ENCODE measurements at places on chromosomes 4 and X.

- DNase-seq: no peak
These were observed 243.3 kb downstream of the GASK1B start for GRCh38 chr4:157929486-157929885.

DNA sequence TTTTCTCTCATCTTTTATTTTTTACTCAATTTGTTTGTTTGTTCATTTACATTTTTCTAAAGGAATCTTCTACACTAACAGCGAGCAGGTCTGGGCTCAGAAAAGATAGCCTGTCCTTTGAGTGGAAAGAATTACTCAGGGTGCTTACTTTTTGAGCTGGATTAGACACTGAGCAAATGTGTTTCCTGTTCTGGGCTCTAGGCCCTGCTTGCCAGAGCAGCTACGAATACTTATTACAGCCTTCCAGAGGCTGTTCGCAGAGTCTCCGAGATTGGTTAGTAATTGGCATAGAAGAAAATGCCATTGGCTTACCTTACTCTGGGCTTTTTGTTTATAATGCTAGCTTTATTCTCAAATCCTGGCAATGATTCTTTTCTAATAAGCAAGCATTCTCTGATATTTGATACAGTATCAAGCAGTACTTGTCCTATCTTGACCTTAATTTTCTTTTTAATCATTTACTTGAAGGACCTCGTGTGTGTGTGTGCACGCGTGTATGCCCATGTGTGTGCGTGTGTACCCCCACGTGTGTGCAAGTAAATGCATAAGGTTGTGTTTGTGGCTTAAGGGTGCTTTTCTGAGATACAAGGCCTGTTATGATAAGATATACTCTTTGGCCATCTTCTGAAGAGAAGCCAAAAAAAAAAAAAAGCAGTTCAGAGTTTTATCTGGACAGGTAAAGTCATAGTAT is 76.2 kb upstream of the GRXCR1 start:
- no peak for DNase-seq

DNA sequence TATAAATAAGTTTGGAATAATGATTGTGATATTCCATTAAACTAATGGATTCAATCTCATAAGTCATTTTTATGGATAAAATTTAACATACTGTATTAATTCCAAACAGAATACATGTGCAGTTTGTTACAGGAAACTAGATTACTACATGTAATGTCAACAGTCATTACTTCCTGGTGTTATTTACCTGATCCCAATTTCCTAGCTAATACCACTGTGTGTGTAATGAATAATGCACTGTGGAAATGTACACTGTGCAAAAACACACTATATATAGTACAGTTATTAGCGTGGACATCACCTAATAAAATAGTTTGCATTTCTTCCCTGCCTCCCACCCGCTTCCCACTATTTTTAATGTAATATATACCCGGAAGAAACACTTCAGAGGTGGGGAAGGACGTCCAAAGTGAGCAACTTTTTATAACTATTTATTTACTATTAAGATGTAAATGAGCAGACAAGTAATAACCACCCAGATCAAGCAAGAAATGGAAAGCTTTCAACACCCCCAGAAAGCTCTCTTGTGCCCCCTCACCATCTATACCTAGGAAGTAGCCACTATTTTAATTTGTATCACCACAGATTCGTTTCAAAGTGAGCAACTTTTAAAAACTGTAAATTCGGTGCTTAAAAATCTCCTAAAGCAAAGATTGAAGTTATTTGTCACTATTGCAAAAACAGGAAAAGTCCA is 219.1 kb downstream of the THOC2 start:
- no peak for DNase-seq

DNA sequence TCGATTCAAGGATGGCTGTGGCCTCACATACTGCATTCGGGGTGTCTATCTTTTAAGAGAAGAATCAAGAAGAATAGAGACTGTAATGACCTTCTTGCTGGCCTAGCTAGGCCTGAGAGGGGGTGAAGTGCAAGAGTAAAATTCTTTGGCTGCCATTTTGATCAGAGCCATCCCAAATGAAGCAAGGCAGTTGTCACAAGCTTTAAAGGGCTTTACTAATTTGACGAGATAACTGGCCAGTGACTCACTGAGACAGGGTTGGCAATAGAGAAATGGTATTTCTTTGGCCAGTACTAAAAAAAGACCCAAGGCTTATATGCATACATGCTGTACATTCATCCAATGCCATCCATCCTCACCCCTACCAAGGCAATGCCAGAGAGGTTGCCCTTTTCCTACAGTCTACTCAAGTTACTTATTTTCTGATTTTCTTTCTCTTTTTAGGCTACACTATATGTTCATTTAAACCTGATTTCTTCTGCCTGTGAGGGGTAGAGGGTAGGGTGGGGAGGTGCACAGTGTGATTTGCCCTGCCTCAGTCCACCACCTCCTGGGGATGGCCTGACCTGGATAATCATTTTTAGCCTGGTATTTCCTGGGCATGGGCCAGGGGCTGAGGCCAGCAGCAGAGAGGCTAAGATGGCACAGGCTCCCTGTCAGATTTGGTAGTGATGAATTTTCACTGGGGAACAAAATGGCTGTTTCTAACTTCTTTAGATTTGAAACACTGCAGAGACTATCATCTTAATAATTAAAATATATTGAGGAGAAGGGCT is 32.2 kb downstream of the ATG4A start:
- DNase-seq: no peak

DNA sequence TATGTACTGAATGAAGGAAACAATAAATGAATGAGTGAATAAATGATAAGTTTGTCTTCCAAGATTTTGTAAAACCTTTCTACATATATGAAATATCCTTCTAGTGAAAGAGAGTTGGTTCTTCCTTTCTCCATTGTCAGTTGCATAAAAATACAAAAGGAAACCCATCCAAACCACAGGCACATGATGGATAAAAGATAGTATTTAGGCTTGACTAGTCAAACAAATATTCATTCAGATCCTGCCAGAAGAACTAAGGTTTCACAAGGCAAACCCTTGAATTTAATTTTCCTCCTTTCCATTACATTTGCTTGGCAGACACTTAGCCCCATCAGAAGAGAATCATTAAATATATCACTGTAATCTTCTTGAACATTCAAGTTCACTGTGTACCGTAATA is 208.4 kb downstream of the COL25A1 start:
- no peak for DNase-seq

GRCh38 chr4:161003418-161004057 is 1160.3 kb downstream of the FSTL5 start:
- peak; percentile 46 for DNase-seq

DNA sequence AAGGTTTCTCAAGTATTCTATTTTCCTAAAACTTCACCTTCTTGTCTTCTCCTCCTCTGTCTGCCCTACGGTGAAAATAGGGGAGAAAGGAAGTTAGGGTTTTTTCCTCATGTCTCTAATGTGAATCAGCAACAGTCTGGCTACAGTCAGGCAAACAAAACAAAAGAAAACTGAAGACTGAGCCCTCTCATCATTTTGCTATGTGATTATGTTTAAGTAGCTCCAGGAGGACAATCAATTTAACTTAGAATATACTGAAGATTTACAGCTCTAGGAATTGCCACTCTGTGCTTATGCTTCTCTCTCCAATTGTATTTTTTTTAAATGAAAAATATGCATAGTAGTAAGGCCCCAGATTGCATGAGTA is 316.2 kb downstream of the GPAT3 start:
- no peak for DNase-seq

- DNase-seq: no peak
These were observed 142.4 kb upstream of the ANKRD50 start for GRCh38 chr4:124854968-124855367.

DNA sequence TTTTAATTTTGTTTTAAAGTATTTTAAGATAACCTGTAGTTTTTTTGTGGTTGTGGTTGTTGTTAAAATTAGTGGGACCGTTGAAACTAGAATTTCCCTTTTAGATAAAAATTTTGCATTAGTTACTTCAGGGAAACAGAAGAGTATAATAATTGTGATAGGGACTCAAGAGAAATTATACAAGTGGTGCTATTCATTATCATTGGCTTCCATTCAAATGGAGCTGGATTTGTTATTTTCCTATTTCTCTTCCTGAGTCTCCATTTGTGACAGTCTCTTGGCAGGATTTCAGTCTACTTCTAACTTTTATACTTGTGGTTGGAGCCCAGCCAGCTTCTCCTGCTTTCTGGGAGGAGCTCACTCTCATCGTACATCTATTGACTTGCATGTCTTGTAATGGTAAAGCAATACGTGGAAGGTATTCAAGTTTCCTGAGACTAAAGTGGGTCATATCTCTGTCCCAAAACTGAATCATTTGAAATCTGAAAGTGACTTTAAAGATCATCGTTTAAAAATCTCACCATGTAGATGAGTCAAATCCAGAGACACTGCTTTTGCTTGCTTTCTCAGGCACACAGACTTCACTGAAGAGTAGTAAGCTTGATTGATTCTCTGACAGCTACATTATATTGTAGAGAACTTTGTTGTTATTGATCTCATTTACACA is 155.8 kb downstream of the RPA4 start:
- DNase-seq: no peak

DNA sequence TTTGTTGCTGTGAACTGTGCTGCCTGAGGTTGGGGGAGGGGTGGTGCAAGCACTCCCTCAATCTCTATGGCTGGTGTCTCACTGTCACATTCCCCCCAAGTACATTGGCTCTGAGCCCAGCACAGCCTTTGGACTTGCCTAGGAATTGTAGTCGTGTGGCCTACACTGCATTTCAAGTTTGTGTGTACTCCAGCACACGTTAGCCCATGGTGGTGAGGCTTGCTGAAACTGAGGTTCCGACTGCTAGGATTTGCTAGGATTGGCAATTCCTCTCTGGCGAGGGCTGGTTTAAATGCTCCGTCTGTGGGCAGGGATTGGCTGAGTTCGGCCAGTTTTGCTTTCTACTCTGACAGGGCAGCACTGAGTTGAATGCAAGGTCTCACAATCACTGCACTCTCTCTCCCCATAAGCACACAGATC is 121.7 kb upstream of the CXXC4 start:
- DNase-seq: no peak

DNA sequence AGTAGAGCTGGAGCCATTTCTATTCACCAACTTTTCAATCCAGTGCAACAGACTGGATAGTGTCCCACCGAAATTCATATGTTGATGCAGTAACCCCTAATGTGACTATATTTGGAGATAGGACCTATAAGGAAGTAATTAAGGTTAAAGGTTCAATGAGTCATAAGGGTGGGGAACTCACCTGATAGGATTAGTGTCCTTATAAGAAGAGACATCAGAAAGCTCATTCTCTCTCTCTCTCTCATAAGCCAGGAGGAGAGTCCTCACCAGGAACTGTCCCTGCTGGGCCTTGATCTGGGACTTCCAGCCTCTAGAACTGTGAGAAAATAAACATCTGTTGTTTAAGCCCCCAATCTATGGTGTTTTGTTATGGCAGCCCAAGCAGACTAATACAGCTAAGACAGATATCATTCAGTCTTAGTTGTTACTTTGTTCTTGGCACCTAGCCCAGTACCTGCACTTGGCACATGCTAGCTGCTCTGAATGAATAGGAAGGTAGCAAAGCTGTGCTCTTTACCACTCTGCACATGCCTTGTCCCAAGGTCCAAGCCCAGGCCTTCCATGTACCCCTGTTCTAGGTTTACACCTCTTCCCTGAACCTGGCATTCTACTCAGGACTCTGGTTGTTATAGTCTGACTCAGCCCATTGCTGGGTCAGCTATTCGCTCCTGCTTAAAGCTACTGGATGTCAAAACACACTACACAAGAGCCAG is 19.2 kb upstream of the BRS3 start:
- DNase-seq: no peak

DNA sequence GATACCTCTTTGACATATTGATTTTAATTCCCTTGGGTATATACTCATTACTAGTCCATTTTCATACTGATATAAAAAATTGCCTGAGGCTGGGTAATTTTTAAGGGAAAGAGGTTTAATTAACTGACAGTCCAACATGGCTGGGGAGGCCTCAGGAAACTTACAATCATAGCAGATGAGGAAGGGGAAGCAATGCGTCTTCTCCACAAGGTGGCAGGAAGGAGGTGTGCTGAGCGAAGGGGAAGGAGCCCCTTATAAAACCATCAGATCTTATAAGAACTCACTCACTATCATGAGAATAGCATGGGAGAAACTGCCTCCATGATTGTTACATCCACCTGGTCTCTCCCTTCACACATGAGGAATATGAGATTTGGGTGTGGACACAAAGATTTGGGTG is 42.4 kb downstream of the MSX1 start:
- DNase-seq: no peak

- DNase-seq: no peak
These were observed 1018.0 kb upstream of the HS3ST1 start for GRCh38 chr4:12446657-12447185.

GRCh38 chr4:117545039-117545438 is 459.7 kb upstream of the TRAM1L1 start:
- DNase-seq: no peak

DNA sequence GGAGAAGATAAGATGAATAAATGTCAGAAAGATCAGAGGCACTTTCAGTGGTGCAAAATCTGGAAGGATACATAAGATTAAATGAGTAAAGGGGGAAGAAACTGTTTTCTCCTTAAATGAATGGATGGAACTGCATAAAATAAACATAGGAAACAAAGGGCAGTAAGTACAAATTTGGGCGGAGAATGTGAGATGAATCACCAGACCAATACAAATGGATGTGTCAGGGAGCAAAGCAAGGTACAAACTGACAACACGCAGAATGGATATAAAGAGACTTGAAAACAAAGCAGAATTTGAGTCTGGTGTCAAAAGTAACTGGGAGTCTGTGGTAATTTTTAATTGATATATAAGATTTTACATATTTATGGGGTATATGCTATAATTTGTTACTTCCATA is 175.3 kb upstream of the PCDH18 start:
- no peak for DNase-seq

DNA sequence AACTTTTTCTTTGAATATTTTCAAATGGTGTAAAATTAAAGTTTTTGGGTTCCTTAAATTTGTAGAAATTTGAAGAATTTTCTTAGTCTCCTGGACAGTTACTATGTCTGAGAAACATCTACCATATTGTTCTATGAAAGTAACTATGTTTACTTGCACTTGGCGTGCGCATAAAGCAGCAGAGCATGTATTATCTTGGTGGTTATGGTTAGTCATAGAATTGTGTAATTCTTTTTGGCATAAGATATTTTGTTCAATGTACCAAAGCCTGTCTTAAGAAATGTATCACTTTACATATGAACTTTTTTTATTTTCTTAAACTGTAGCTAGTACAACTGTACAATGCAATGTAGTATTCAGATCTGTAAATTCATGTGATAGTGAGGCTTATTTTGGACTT is 49.2 kb downstream of the CDS1 start:
- no peak for DNase-seq

DNA sequence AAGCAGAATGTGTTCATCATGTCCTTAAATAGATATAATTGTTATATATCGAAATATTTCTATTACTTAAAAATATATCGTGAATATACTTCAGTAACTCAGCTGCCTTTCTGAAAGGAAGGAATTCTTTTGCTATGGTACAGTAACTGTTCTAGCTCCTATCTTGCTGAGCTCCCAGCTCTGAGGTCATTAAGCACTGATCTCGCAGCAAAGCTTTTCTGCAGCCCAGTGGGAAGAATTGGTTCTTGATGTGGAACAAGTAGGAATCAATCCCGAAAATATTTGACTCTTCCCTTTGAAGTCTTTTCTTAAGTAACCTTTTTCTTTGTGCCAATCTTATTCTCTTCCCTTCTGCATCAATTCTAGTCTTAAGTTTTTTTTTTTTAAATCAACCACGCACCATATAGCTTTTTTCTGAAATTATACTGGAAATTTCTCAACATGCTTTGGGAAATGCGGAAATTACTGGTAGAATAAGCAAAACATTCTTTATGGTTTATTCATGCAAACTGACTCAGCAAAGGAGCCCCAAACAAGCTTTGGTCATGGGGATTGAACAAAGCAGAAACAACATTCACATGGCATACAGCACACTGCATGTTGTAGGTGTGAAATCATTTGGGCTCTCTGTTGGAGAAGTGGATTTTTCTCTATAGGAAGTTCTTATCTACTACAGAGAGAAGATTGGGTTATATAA is 428.9 kb upstream of the GNPDA2 start:
- DNase-seq: no peak
